ENCODE measurements at places on chromosomes 1 and 21.

GRCh38 chr1:94698356-94698755, 121.8 kb upstream of the SLC44A3 start:
- DNase-seq: no peak

- no peak for DNase-seq
Measured at GRCh38 chr1:97143236-97143882, 421.8 kb downstream of the PTBP2 start.

DNA sequence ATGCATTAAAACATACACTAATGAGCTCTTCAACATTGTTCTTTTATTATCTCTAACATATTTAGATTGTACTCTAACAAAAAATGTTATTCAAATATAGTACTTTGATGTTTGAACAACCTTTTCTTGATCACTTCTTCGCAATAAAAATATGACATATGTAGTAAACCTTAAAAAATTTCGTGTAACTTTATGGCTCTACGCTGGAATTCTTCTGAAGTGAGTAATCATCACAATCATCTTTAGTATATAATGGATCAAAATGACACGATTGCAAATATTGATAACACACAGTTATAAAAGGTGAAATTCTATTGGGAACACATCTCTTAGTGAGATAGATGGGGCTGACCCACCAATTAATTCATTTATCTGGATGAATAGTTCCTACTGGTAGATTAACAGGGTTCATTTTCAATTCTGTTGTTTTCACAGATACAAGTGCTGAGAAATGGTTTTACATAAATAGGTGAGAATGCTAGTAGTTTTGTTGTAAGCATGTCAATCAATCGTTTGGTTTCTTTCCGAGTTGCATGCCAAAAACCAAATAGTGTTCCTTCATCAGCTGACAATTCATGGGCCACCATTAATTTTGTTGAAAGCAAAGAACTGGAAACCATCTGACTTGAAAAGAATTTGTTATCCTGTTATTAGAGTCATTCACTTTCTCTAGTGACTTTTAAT, 1.5 kb upstream of the ZMPSTE24 start:
- DNase-seq: no peak

DNA sequence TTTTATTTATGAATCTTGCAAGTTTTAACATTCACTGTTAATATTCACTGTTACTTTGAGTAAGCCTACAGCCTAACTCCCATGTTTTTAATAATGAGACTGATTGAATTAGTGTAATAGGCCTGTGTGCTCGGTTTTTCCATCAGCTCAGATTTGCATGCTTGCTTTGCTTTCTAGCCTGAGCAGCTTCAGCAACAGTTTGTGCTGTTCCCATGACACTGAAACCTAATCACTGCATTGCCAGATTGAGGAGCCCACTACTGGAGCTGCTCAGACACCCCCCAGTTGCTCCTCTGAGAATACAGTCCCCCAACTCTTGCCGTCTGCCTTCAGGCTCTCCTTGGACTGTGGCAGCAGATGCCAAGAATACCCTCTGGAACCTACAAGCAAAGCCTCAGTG, 695.4 kb downstream of the BRINP3 start:
- DNase-seq: no peak

DNA sequence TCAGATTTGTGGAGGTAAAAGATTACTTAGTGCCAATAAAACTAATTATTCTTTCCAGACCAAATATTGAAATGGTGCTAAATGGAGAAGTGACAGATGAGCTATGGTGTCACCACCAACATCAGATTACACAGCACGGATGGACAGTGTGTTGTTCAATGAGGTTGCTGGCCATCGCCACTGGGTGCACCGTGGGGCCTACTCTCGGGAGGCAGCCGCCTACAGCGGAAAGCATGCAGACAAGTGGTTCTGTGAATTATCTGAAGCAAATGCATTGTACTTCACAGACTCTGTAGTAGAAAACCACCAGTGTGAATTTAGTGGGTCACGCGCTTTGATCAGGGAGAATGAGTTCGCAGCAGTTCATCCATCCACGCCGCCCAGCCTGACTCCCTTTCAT, 42.3 kb downstream of the GNG4 start:
- DNase-seq: no peak

DNA sequence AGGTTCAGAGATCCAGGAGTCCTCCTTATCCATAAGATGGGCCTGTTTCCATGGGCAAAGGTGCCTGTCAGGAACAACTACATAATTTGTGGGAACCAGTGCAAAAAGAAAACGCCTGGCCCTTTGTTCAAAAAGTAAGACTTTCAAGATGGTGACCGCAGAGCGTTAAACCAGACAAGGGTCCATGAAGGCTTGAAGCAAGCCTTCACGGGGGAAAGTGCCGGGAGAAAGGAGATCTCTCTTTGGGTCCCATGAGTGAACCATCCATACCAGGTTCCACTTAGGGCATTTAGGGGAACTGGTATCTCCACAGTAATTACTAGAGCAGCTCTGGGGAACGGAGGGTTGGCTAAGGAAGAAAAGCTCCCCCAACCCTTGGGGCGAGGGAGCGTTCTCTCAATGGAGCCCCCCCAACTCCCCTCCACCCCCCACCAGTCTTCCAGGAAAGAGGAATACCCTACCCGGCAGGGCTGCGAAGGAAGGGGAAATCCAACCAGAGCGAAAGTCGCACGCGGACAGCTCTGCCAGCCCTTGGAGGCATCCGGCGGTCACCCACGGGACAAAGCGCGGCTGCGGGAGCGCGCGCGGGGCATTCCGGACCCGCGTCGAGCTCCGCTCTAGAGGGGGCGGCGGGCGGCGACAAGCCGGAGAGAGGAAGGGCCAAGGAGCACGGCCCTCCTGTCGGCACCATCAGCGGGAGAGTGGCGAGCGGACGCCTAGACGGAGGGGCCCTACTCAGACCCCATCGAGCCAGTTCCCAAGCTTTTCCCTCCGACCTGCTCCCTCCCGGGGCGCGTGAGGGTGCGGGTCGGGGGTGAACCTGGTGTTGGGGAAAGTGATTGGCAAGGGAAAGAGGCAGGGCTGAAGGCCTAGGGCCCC, 687 bp upstream of the RASSF5 start:
- DNase-seq: no peak

GRCh38 chr21:43854773-43855633, 10.0 kb upstream of the AGPAT3 start:
- DNase-seq: peak; percentile 21

DNA sequence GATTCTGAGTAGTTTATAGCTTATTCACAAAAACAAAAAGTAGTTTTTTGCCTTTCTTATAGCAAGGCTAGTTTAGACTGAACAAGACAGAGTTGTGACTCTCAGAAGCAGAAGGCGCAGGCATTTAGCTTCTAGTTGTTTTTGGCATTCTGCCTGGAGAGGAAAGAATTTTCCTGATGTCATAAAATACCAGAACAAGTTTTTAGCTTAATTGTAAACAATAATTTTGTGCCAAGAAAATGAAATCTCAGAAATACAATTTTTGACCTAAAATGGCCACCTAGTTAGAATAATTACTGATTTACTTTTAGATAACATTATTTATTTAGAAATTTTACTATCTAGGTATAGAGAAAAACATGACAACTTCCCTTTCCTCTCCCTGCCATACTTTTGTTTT, 1.0 kb downstream of the DNAJB4 start:
- DNase-seq: no peak

DNA sequence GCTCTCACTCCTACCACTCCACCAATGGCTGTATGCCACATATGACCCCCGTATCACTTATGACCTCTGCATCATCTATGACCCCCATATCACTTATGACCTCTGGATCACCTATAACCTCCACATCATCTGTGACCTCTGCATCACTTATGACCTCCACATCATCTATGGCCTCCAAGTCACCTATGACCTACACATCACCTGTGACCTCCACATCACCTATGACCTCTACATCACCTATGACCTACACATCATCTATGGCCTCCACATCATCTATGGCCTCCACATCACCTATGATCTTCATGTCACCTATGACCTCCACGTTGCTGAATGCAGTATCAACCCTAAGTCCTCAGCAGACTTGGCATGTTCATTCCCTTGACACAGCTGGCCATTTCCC, 271.2 kb downstream of the MATN1 start:
- no peak for DNase-seq

Measured in CD4-positive, alpha-beta T cell treated with Interleukin-4 for 4 hours (primary cell).